Dermis microvascular lymphatic vessel endothelial cell (primary cell): ENCODE measurements at places on chromosomes 16 and 17. TPM values are rescaled to one million over a fixed set of nuclear protein-coding genes. Genes with fewer than 3 reads are reported as not detected.

DNAH9 gene
- total RNA-seq, result under 0.01 TPM in 1 of 2 replicates, not detected in the other

- no peak for DNase-seq
Measured at GRCh38 chr17:9016941-9017552, 4.3 kb upstream of the NTN1 start.

DNA sequence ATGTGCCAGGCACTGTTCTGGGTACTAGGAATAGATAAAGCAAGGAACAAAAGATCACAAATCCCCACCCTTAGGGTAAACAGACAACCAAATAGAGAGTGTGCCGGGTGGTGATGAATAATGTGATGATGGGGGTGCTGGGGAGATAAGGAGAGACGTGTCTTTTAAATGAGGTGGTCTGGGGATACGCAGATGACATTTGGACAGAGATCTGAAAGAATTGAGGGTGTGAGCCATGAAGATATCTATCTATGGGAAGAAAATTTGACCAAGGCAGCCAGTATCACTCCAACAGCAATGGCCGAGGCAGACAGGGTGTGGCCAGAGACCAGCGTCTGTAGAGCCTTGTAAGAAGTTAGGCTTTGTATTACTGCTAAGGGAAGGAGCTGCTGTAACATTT lies 165.3 kb downstream of the MRTFB start:
- DNase-seq, result no peak

DNA sequence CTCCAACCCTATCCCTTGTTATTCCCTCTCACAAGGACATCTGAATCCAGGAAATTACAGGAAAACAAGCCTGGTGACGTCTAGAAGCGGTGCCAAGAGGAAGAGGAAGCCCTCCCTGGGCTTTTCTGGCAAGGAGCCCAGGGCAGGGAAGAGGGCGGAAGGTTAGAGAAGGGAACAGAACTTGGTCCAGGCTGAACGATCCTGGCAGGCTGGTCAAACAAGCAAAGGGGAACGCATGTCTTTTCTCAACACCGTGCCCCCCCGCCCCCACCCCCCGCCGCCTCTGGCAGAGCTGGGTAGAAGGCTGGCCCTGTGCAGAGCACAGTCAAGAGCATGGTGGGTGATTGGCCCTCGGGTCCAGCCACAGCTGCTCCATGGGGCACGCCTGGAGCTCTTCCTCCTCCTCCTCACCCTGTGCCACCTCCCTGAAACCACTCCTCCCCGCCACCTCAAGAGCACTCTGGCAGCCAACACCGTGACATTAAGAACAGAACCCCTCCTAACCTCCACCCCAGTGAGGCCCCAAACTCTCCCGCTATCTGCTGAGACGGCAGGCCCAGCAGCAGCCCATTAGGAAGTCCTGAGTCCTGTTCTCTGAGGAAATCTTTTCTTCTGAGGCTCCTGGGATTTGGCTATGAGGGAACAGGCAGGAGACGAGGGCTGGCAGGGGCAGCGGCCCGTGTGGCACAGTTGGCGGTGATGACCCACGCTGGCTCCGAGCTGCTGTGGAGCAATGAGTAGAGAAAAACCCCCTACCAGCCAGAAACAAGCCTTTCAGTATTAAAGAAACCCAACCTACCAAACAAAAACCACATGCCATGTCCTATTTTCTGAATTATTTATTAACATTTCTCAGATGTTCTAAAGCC lies 7.3 kb downstream of the C16orf86 start:
- peak; percentile 87 for DNase-seq

DNA sequence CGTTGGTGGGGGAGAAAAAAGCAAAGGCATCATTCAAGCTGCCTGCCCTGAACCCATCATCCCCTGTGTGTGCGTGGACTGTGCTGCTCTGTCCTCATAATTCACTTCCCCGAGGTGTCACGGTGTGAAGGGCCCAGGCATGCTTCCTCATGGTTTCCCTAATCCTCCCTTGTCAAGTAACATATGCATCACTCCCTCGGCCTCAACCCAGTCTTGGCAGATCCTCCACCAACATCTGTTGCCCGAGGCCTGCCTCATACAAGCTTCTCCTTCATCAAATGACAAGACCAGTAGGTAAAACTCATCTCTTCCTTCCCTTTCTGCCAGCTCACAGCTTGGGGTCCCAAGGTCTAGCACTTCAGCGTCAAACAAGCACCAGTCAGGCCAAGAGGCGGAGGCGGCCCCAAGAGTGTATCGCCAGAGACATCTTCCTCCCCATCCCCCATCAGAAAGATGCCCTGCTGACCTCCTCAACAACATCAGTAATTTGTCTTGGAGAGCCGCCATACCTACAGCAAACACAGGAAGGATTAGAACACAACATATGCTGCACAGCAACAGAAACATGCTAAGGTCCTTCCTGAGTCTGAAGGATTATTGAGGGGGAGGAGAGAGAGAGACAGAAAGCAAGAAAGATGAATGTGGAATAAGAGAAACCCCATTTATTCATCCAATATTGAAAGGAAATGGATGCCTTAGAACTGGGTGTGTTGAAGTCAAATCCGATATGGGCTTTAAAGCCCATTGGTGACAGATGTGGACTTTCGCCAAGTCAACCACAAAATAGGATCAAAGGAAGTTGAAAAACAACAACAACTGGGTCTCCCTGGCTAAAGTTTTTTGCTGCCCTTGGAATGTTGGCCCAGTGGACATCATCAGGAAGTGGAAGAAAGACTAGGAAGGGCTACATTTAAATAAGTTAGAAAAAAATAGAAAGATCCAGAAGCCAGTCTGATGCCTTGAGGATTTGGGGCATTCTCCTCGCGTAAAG lies 38.4 kb downstream of the SOX9 start:
- DNase-seq, result no peak

- DNase-seq, result no peak
Measured at GRCh38 chr16:25855063-25855462, 163.3 kb downstream of the HS3ST4 start.
